ENCODE measurements at places on chromosomes 1 and 21.

- DNase-seq, result peak; percentile 9
Measured at GRCh38 chr1:56284928-56285327, 294.4 kb downstream of the PLPP3 start.

DNA sequence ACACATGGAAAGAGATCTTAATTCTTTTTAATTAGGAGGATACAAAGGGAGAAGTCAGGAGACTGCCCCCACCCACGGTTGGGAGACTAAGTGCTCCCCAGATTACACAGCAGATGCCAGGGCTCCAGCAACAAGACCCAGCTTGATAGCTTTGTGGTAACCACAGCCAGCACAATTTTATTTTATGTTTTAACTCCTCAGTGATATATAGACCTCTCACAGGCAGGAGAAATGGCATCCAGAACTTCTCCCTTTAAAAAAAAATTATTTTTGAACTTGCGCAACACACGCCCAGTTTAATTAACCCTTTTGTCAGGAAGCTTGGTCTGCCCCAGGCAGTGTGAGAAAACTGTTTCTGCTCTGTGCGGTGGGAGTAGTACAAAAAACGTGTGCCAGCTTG lies 62.6 kb upstream of the ACOT11 start:
- no peak for DNase-seq

DNA sequence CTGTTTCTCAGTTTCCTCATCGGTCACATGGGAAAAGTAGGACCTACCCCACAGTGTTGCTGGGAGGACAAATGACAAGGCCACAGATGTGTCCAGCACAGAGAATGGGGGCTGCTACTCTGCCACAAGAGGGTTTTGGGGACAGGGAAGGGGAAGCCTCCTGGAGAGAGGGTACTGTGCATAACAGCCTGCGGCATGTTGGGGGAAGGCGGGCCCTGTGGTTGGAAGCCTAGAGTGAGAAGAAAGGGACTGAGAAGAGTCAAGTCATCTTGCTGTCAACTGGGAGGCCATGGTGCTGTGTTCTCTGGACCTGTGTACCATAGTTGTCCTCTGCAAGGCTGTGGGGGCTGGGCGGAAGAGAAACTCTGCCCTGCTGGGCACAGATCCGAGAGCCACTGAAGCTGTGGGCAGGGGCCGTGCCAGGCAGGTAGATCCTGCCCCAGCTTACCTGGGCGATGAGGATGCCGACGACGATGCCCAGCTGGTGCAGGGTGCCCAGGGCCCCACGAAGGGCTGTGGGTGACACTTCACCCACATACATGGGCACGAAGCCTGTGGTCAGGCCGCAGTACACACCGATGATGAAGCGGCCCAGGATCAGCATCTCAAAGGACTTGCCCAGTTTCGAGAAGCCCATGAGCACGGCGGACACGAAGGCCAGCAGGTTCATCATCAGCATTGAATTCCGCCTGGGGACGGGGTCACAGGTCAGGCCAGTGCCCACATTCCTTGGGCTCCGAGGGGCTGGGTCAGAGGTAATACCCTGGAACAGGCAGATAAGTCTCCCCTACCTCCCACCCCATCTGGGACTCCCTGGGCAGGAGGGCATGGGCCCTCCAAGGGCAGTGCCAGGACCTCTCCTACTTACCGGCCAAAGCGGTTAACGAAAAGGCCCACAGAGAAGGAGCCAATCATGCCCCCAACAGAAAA lies 28.2 kb downstream of the SLC2A1 start:
- no peak for DNase-seq

DNA sequence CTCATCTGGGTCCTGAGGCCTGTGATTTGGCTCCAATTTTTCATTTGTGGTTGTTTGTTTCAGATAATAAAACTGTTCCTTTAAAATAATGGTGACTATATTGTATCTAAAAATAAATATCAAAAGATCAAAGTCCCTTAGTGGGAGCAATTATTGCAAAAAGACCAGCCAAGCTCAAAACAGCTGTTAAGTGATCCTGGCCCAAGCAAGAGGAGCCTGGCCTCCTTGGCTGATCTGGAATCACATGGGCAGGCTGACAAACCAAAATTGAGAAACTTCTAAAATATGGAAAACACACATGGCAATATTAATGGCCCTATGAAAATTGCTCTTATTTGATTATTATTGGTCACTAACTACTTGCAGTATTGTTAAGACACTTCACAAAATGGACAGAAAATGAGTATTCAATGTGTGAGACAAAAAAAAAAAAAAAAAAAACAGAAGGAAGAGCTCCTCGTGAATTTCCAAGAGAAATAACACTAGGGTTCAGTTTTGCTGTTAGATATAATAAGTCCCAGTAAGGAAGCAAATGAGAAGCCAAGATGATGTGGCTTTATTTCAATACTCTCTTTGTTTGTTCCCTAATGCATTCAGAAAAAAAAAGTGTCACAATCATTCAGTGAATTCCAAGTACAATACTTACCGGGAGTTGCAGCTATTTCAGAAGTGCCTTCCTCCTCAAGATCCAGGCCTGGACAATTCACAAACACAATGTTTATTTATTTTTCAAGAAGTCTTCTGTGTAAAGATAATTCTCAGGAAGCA lies 105.1 kb downstream of the SEC16B start:
- DNase-seq, result no peak

Data from A549 (cell line).